ENCODE measurements at places on chromosomes 5 and 9. TPM values are rescaled to one million over a fixed set of nuclear protein-coding genes. Genes with fewer than 3 reads are reported as not detected.

- no peak for DNase-seq
Observed at GRCh38 chr5:154437281-154437965, 8.4 kb upstream of the SAP30L start.

- no peak for DNase-seq
Observed at GRCh38 chr5:141757402-141757801, 75.4 kb upstream of the ARAP3 start.

Gene PDZD2
- total RNA-seq: 114 TPM

DNA sequence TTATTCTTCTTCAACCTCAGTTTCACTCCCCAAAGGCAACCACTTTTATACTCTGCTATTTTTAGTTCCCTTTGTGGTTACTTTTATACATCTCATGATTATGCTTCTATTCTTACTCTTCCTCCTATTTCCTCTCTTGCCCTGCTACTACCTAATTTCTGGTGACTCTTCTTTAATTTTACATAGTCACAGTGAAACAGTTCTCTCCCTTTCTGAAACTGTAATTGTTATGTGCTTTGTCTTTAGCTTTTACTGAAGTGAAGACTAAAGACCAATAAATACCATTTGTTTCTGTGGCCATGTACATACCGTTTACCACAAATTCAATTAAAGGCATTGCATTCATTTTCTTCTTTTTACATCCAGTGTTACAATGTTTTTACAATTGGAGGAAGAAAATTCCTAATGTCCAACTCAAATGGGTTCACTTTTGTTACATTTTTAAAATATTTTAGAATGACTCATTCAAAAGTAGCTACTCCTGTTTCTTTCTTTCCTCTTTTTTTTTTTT, 410.6 kb downstream of the PSAT1 start:
- no peak for DNase-seq

Gene SLC6A18
- total RNA-seq: not detected

GRCh38 chr5:42668254-42668653, 88.4 kb upstream of the CCDC152 start:
- DNase-seq: no peak

Gene HARS1
- 42.9 TPM for total RNA-seq

Gene LCN1
- total RNA-seq: 4.0 TPM

DNA sequence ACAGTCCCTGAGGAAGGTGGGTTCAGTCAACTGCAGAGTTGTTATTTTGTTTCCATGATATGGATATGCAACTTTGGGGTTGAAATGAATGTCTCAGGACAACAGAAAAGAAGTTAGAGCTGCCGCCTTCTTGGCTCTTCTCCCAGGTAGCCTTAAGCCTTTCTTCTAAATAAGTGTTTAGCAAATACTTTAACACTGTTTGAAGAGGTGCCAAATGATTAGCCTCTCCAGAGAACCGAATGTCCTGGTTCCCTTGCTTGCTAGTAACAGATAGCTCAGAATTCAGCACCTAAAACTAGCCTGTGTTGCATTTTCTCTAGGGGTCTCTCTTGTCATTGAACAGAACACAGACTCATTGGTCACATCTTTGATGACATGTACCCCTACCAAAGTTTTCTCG, 127.7 kb upstream of the PIK3R1 start:
- no peak for DNase-seq

GRCh38 chr5:11878814-11879213, 25.4 kb downstream of the CTNND2 start:
- no peak for DNase-seq

Gene SPINK5
- 2.3 TPM for total RNA-seq

DNA sequence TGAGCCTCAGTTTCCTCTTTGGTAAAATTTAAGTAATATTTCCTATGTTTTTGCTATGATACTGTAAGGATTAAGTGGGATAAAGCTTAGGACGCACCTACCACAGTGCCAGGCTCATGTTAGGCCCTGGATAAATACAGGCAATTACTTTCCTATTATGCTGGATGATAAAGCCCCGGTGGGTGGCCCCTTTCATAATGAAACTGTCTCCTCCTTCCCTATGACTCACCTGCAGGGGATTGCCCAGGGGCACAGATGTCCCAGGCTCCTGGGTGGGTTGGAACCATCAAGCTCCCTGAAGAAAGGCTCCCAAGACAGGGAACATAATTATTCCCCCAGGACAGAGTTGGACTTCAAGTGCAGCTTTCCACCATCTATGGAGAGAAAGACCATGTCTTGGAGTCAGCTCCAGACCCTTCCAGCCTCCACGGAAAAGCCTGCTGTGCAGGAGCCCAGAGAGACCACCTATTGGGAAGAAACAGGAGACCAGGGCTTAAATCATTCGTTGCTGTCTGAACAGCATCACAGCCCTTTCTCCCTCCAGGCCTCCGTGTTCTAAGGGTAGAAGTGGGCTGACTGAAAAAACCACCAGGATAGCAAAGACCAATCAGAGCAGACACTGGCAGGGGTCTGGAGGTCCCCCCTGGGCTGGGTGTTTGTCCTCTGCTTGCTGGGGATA, 43.2 kb upstream of the FOXE1 start:
- no peak for DNase-seq

Gene SHISAL2B
- total RNA-seq: not detected

Gene LCN9
- not detected for total RNA-seq

Gene MUSK
- 4.7 TPM for total RNA-seq

DNA sequence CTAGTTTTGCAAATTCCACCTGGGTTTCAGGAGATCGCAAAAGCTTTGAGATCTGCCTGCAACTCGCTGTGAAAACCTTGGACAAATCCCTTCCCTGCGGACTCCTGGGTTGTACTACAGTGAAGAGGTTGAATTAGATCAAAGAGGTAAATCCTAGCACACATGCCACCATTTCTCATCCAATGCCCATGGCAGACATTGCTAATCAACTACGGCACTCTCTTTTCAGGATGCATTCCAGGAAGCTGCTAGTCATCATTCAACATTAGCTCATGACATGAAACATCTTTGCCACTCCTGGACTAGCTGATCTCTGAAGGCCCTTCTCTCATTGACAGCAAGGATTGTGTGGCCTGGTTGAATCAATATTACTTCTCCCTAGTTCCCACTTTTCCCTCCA, 46.1 kb downstream of the PCDH1 start:
- DNase-seq: no peak

Gene SH3GLB2
- total RNA-seq: 42.6 TPM

DNA sequence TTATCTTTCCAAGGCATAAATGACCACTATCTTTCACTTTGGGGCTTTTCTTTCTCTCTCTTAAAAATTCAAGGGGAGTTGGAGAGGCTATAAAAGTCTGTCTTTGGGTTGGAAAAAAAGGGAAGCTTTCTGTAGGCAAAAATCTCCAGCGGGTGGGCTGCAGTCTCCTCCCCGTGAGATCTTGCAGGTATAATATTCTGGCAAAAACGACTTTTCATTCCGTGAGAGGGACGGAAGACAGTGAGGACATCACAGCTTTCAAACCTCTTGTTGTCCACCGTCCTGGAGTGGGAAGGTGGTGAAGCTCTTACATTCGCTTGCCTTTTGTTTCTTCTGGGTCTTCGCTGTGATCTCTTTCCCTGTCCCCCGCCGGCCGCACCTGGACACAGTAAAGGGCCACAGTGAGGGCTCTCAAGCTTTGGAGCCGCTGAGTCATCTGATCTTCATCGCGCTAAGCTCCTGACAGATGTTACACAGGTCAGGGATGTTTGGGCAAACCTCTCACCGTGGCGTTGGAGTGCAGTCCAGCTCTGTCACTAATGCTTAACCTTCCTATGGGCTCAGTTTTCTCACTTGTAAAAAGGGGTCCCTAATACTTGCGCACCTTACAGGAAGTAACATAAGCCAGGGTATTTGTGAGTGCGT, 61.9 kb upstream of the MEGF10 start:
- DNase-seq: no peak

DNA sequence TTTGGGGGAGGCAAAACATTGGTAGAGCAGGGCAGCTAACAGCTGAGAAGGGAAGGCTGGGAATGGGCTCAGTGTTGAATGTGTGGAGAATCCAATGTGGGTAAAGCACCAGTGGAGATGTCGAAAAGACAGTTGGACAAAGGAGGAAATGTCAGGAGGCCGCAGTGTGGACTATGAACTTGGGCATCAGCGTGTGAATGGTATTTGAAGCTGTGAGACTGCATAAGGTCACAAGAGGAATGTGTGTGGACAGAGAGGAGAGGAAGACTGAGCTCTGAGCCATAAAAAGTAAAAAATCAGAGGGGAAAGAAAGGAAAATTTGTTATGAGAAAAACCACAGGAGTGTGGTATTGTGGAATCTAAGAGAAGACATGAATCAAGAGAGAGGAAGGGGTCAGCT, 99.4 kb upstream of the ADAMTS16 start:
- no peak for DNase-seq

GRCh38 chr5:155029240-155029639, 15.7 kb downstream of the KIF4B start:
- no peak for DNase-seq

DNA sequence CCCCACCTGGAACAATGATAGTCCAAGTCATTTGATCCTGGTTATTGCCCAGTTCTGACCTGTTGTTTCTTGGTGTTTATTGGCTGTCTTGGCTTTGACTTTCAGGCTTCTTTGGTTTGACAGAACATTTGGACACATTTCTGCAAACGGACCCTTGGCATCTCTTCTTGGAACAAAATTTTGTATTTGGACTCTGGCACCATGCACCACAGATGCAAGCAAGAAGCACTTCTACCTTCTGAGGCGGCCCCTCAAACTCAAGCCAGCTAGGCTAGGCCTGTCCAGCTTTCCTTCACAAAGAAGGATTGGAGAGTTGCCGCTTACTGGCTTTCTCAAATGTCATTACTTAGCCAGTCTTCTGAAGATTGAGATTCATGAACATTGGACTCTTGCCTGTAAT, 23.1 kb upstream of the FGF10 start:
- DNase-seq: no peak

DNA sequence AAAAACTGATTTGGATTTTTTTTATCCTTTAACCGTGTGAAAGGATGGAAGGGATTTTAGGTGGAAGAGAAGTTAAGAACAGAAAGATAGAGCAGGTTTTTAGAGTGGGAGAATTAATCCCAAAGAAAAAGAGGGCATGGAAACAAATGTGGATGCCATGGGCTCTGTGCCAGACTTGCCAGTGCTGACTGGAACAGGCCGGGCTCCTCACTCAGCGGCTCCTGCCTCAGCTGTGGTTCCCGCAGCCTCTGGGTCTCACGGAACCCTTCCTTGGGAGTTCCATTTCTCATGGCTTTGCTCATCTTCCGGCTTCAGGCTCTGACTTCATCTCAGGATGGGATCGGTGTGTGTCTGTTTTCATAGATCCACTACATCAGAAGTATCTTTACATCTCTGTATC, 30.4 kb upstream of the SLC2A8 start:
- DNase-seq: no peak

Gene SPATA31C1
- total RNA-seq: not detected

Gene PKD2L2
- 0.32 TPM for total RNA-seq

Gene MTREX
- total RNA-seq: 62.5 TPM

DNA sequence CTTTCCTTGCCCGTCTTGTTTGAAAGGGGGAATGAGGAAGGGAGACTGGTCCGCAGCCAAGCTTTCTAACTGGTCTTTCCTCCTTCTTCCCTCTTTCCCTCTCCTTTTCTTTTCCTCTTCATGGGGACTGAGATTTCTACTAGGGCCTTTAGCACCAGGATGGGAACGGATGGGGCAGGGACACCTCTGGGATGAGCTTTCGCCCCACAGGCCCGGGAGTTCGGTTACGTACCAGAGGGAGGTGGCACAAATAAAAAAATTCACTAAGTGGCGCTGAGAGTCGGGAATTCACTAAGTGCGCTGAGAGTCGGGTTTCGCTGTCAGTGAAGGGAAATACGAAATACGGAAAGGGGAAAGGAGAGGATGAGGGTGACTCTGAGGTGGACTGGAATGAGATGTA, 21.6 kb downstream of the BTNL9 start:
- no peak for DNase-seq

GRCh38 chr9:114677418-114677817, 4.6 kb downstream of the TEX48 start:
- no peak for DNase-seq

DNA sequence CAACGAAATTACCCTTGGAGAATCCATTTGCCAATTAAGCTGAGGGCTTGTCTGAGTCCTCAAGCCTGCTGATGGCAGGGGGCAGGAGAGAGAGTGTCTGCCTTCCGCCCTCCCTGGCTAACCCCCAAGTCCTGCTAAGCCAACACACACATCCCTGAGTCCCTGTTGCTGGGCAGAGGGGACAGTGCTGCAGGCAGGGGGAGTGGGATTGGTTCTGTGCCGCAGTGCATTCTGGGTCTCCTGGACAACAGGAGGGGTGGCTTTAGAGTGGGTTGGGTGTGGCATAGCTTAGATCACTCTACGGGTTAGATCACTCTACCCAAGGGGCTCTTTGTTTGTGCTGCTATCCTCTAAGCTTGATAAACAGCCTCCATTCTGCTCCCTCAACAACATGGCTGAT, 427.7 kb downstream of the CDK5RAP2 start:
- peak; percentile 40 for DNase-seq

Gene LCN15
- total RNA-seq: 0.32 TPM

GRCh38 chr5:370311-370958, 48.9 kb downstream of the AHRR start:
- DNase-seq: no peak

DNA sequence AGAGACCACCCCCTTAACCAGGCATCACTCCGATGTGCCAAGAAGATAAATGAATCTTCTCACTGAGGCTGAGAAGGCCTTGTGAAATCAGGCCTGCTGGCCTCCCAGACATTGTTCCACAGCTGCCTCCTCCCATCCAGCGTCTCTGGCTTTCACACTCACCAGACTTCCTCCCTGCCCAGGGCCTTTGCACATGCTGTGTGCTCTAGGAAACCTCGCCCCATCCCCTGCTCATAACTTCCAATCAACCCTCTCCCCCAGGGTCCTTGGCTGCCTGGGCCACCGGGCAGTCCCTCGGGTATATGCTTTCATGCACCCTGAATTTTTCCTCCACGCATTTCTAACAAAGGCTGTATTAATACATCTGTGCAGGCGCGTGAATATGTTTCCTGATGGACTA, 58.4 kb downstream of the DUSP1 start:
- DNase-seq: no peak

Gene NR5A1
- not detected for total RNA-seq

DNA sequence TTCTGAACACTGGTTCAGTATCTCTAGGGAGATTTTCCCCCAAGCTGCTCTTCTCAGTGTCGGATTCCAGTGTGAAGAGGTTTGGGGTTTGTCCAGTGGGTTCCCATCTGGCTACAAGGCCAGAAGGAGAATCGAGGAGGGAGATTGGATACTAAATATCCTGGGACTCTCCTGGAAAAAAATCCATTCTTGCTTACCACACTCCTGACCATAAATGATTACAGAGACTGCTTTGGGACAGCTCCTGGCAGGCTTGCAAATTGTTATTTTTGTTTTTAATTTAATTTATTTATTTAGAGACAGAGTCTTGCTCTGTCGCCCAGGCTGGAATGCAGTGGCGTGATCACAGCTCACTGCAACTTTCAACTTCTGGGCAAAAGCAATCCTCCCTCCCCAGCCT, 4.7 kb upstream of the SUSD1 start:
- peak; percentile 57 for DNase-seq

Gene MYMK
- total RNA-seq: not detected

GRCh38 chr5:172163346-172163745, 24.7 kb downstream of the STK10 start:
- DNase-seq: peak; percentile 71

Measured in right cardiac atrium (tissue), 5 donors.